ENCODE measurements at places on chromosomes 4 and X.

DNA sequence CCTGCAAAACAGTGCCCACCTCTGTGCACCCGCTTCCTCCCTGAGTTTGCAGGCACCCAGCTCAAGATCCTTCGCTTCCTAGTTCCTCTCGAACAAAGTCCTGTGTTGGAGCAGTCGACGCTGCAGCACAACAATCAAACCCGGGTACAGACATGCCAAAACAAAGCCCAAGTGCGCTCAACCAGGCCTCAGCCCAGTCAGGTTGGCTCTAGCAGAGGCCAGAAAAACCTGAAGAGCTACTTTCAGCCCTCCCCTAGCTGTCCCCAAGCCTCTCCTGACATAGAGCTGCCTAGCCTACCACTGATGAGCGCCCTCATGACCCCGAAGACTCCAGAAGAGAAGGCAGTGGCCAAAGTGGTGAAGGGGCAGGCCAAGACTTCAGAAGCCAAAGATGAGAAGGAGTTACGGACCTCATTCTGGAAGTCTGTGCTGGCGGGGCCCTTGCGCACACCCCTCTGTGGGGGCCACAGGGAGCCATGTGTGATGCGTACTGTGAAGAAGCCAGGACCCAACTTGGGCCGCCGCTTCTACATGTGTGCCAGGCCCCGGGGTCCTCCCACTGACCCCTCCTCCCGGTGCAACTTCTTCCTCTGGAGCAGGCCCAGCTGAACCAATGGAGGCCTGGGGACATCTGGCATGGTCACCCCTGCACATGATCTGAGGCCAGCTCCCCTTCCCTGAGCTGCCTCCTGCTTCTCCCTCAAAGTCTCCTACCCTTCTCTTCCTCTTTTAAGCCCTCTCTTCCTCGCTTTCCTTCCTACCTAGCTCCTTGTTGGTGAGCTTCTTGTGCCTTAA is 6.9 kb downstream of the APEX2 start:
- no peak for DNase-seq

GRCh38 chr4:1846580-1846979 is 9.4 kb downstream of the LETM1 start:
- no peak for DNase-seq

GRCh38 chrX:42978655-42979379 is 200.9 kb upstream of the PPP1R2C start:
- no peak for DNase-seq

GRCh38 chr4:165839615-165840333 is 33.3 kb upstream of the TLL1 start:
- no peak for DNase-seq

- DNase-seq = peak; percentile 16
Observed at GRCh38 chrX:38335382-38335781, 8.1 kb upstream of the RPGR start.

- no peak for DNase-seq
Observed at GRCh38 chr4:116881077-116881476, 204.3 kb downstream of the TRAM1L1 start.

DNA sequence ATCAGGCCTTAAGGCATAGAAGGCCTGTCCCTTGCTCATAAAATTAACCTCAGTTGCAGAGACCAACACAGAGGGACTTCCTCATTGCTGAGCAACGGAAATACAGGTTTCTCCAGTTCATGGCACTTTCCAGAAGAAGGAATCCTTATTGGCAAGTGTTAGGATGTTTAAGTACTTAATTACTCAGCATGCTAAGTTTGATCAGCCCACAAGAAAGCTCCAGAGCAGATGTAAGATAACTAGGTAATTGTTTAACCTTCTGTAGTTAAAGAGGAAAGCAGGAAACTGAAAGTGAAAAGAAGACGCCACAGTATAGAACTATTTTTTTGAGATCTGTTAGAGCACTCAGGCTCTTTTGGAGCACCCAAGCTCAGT is 33.5 kb downstream of the SMS start:
- DNase-seq = no peak

DNA sequence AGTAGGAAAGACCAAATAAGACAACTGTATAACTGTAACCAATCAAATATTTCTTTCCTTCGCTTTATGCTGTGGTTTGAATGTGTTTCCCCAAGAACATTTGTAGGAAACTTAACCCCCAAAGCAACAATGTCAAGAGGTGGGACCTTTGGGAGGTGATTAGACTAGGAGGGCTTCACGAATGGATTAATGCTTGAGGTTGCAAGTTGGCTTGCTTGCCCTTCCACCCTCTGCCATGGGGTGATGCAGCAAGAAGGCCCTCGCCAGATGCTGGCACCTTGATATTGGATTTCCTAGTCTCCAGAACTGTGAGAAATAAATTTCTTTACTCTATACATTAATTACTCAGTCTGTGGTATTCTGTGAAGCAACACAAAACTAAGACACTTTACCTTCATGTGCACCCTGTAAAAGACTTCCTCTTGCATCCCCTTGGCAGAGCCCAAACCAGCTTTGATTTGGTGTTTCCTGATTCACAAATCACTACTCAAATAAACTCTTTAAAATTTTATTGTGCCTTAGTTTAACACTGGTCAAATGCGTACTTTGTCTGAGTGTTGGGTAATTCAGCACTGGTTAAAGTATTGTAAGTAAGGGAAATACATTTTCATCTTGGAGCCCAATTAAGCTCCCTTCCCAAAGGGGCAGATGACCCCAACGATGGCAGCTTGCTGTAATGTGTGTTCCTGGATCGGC is 59.9 kb downstream of the COQ2 start:
- no peak for DNase-seq

GRCh38 chrX:148120151-148120550 is 139.0 kb downstream of the FMR1NB start:
- no peak for DNase-seq

GRCh38 chr4:16785793-16786527 is 112.5 kb downstream of the LDB2 start:
- DNase-seq = no peak

DNA sequence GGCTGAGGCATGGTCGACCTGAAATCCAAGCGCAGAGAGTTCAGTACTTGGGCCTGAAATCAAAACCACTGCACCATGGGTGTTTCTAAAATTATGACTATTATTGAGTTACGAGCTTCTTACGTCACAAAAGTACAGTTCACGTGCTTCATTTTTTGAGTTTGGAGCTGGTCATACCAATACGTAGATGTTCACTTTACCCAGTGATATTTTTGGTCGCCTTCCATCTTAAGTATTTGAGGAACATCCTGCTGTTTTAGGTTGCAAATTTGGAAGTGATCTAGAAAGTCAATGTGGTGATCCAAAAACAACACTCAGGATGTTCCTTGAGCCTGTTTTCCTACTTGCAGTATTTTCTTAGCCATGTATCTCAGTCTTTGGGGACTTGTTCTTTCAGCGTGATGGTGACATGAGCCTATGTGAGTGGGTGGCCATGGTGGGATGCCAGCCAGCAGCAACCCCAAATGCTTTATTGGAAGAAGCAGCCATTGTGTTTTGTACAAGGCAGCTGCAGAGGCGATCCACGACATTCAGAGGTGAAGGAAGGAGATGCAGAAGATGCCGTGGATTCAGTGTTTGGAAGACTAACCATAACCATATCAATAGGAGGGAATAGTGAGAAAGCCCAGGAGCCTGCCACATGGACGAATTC is 28.7 kb downstream of the LDB2 start:
- no peak for DNase-seq

GRCh38 chrX:150731795-150732194 is 38.6 kb downstream of the MTMR1 start:
- DNase-seq = no peak

GRCh38 chr4:2433609-2434350 is 15.0 kb downstream of the CFAP99 start:
- DNase-seq = no peak

- DNase-seq = no peak
Observed at GRCh38 chr4:23969635-23970145, 79.8 kb upstream of the PPARGC1A start.

DNA sequence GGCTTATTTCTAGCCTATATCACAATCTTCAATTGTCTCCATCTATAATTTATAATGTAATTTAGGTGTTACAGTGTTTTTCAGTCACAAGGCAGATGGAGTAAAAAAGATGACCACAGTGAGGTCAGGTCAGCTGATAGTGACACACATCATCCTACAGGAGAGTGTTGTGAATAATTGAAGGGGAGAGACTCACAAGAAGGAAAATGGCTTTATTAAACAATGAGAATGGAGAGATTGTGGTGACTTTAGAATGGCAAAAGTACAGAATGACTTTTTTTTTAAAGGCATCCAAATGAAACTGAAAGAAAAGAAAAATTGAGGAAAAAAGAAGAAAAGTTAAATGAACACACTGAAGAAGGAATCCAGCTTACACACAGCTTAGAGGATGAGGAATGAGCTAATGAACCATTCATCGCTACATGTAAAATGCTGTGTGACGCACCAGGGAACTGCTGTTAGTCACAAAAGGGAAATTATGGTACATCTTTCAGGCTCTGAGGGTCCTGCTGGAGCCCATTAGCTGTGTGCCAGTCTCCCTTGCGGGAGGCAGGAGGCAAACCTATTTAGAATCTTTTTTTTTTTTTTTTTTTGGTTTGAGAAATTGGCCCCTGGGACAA is 56.6 kb downstream of the SPRY1 start:
- no peak for DNase-seq

- DNase-seq = no peak
Observed at GRCh38 chr4:186008057-186008456, 60.9 kb upstream of the TLR3 start.

DNA sequence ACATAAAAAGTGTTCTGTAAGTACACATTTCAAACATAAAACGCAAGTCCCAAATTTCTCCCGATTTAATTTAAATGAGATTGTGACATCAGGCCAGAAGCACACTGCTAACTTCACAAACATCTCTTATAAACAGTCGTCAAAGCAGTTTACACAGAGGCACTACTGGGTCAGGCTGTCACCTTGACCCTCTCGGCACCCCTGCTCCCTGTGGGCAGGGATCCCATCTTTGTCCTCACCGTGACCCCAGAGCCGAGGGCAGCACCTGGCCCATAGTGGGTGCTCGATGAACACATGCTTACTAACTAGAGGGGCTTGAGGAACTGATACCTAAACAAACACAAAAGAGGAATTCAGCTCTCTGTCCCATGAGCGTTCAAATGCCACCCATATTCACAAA is 22.2 kb downstream of the QDPR start:
- no peak for DNase-seq

All from NCI-H1694 (cell line).